ENCODE measurements at places on chromosomes 2 and 18. TPM values are rescaled to one million over a fixed set of nuclear protein-coding genes. Genes with fewer than 3 reads are reported as not detected.

Gene CROCC2
- not detected for polyA plus RNA-seq

Gene WDR54
- 35.2 TPM for polyA plus RNA-seq

Gene RUFY4
- not detected for polyA plus RNA-seq

Gene REG3A
- polyA plus RNA-seq: not detected

Gene ALK
- polyA plus RNA-seq: not detected

Gene LRP2
- not detected for polyA plus RNA-seq

Gene FANCL
- polyA plus RNA-seq: 15.1 TPM

Gene DOK6
- not detected for polyA plus RNA-seq

Gene ABCB11
- polyA plus RNA-seq: 0.03 TPM

Gene ANKRD36C
- 2.6 TPM for polyA plus RNA-seq

Gene R3HDM1
- 27.5 TPM for polyA plus RNA-seq

Gene STARD6
- polyA plus RNA-seq: not detected

Gene SLC40A1
- 0.18 TPM for polyA plus RNA-seq

Gene CXCR4
- polyA plus RNA-seq: 0.21 TPM

Gene HOXD12
- polyA plus RNA-seq: not detected

Gene KIAA2012
- not detected for polyA plus RNA-seq

Gene GPN1
- polyA plus RNA-seq: 103 TPM

Gene CABLES1
- 1.00 TPM for polyA plus RNA-seq

Gene OBSL1
- 14.8 TPM for polyA plus RNA-seq

Gene CLASP1
- 16.3 TPM for polyA plus RNA-seq
